ENCODE measurements at places on chromosomes 5 and 9.

DNA sequence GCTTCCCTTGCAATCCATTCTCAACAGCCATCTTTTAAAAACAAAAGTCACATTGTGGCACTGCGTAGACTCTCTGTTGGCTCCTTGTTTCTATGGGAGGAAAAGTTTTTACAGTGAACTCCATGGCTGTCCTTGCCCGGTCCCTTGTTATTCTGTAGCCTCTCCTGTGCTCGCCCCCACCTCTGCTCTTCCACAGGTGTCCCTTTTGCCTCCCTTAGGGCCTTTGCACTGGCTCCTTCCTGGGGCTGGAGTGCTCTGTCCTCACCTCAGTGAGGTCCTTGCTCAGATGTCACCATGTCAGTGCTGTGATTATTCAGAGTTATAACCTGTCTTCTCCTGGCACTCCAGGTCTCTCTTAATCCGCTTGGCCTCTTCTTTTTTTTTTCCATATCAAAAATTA is 308.8 kb downstream of the DOCK8 start:
- no peak for DNase-seq

DNA sequence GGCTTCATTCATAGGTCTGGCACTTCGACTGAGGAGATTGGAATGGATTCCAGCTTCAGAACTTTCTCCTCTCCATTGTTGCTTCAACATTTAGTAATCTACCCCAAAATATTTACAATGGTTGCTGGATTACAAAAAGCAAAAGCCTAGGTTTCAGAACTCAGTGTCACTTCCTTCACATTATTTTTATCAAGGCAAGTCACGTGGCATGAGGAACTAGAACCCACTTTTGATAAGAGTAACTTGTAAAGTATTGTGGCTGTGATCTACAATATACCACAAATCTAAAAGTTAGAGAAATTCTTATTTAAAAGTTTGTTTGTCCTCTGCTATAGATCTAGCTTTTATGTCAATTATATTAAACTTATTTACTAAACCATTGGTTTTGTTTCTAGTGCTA is 39.7 kb upstream of the ANKDD1B start:
- no peak for DNase-seq

GRCh38 chr5:77312413-77312812 is 101.9 kb downstream of the PDE8B start:
- no peak for DNase-seq

DNA sequence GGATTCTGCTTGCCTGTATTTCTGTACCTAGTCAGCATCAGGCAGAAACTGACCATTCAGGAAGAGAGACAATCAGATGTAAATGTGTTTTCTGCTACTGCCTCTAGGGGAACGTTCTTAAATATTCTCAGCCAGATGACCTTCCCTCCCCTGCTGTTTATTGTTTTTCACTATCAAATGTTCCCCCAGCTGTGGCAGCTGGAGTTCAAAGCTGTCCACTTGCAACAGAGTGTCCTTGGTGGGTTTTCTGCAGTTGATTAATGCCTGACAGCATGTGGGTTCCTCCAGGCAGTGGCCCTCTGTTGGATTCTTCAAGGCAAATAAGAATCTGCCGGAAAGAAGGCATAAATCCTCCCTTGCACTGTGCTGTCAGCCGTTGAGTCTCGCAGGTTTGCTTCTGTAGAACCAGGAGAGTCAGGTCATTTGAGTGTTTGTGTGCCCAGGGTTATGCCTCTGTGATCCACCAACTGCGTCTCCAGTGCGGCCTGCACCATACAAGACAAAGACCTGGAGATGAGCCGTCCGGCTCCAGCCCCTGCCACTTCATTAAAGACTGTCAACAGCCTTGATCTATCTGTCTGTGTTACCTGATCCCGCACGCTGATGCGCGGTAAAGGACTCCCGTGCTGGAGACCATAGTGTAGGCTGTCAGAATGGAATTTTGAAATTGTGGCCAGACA is 203.4 kb downstream of the GADD45G start:
- no peak for DNase-seq

DNA sequence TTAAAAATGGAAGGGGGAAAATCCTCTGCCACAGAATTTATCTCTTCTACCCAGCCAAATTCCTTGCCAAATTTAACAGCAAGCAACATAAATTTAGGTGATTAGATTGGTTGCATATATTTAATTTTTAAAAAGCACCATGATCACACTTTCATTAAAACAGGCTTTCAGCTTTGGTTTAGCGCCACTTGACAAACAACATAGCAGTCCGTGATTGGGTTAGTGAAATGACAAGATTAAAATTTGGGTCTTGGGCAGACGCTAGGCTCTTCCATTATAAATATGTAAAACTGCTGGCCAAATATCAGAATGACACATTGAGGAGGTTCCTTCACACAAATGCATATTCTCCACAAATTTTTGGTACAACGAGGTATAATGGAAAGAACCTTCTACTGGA is 58.2 kb upstream of the CER1 start:
- DNase-seq: no peak

DNA sequence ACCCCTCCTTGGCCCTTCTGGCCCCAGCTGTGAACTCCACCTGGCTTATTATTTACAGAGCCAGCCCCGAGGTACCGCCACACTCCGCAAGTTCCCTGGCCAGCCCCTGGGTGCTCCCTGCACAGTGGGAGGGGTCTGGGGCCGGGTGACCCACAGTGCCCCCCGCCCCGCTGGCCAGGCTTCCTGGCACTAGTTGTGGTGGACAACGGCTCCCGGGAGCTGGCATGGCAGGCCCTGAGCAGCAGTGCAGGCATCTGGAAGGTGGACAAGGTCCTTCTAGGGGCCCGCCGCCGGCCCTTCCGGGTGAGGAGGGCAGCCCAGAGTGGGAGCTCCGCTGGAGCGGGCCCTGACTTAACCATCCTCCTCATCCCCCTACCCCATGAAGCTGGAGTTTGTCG is 3.9 kb downstream of the MAMDC4 start:
- no peak for DNase-seq

GRCh38 chr5:166980666-166981065 is 1310.8 kb upstream of the WWC1 start:
- no peak for DNase-seq

GRCh38 chr9:104069288-104069687 is 24.8 kb upstream of the SMC2 start:
- DNase-seq: no peak

DNA sequence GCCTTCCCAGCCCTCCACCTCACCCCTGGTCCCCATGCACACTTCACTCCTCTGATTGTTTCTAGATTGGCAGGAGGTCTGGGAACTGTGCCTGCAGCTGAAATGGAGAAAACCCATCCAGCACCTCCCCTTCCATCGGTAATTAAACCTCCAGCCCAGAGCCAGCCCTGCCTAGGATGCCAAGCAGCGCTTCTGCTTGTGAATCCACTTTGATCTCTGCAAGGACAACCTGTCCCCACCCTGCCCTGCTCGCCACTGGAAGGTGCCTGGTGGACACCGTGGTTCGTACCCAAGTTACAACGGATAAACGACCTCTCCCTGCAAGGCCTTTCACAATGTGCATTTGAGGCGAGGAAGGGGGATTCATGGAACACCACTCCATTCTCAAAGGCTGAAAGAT is 50.6 kb downstream of the IRX2 start:
- no peak for DNase-seq

- no peak for DNase-seq
Measured at GRCh38 chr5:141714542-141715310, 32.7 kb upstream of the ARAP3 start.

- peak; percentile 69 for DNase-seq
Measured at GRCh38 chr5:54514841-54515432, 2.6 kb upstream of the SNX18 start.

- DNase-seq: no peak
Measured at GRCh38 chr5:77991084-77991483, 214.9 kb upstream of the TBCA start.

DNA sequence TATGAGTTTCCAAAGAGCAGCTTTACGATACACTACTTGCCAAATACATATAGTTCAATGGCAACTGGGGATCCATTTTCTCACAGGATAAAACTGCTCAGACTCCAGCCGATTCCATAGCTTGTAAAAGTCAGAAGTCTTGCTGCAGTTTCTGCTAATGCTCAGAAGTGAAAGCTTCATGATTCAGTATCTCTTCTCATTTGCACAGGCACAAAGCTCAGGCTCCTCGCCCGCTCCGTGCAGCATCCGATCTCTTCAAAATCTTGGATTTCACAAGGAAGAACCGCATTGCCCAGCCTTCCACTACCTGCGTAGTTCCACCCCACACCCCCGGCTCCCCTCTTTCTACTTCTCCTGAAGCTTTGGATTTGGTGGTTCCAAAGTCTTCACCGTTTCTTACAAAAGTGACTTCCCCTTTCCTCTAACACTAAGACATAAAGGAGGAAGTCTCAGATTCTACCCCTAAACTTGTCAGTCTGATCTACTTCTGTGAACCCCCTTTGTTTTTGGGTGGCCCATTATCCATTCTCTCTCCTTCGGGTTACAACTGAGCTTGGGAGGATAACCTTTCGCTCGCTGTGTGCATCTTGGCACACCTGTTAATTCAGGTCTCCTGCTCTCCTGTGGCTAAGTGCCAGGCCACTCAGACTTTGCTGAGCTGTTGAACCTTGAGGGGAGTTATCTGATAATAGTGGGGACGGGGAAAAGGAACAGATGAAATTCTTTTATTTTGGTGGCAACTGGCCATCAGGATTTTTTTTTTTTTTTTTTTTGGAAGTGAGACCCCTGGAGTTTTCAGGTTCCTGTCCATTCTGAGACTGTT is 194.1 kb downstream of the GNA14 start:
- DNase-seq: no peak

GRCh38 chr5:94775088-94775487 is 156.6 kb downstream of the SLF1 start:
- no peak for DNase-seq

- no peak for DNase-seq
Measured at GRCh38 chr9:128153060-128153946, 4.0 kb downstream of the LCN2 start.

DNA sequence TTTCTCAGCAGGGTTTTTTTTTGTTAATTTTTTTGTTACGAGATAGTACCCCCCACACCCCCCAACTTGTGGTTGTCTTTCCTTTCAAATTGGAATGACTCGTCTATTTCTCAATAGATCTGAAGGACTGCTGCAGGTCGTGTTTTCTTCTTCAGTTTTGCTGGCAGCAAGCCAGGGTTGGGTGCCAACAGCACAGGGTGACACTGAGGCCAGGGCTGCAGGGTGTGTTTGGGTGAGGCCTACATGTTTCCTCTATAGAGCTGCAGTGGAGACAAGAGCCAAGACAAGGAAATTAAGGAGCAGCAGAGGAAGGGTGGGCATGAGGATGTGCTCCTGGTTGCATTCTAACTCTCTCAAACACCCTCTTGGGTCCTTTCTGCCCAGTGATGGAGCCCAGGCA is 52.2 kb downstream of the NXNL2 start:
- DNase-seq: no peak

DNA sequence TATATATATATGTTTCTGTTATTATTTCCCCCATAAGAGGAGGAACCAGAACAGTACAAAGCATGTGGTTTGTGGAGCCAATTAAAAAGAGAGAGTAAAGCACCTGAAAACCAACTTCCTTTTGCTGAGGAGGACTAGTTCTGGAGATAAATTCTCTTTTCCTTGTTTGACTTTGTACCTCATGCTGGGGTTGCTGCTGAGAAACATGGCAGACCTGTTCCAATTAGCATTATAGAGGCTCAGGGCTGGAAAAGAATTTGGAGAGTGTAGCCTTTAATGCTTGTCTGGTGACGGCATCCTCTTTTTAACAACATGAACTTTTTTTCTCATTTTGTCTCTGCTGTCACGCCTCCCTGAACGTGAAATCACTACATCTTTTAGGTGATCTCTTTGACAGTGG is 32.8 kb upstream of the NMUR2 start:
- no peak for DNase-seq

DNA sequence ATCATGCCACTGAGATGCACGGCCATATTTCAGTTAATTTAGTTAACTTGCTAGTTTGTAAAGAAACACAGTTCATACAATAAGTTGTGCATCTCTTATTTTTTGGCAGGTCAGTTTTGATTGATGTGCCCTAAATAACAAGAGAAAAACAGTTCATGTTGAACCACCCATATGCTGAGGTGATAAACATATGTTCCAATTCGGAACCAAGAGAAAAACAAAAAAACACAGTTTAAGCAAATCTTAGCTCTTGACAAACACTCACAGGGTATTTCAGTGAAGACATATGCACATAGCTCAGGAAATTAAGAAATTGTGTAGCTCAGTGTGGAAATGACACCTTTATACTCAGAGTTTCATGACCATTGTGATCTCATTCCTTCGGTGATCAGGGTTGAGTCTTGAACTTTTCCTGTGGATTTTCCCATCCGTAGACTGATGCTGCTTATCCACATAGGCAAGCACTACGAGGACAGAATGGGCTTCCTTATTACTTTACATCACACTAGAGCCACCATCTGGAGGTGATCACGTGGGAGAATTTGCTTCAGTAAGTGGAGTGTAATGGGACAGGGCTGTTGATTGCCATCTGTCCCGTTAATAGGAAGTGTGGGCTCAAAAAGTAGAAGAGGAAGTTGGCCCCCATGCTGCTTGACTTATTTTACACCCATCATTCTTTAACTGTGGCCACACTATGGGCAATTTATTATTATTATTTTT is 773.0 kb downstream of the MTRR start:
- no peak for DNase-seq

Data from GM04503 (cell line).